NCI-H187 treated with DMSO at 0.1 percent for 48 hours (cell line): ENCODE measurements at places on chromosomes 2 and 18.

- no peak for DNase-seq
These were observed 730 bp downstream of the ODC1 start for GRCh38 chr2:10447300-10447894.

- no peak for DNase-seq
These were observed 208.3 kb downstream of the EIPR1 start for GRCh38 chr2:3169106-3169870.

DNA sequence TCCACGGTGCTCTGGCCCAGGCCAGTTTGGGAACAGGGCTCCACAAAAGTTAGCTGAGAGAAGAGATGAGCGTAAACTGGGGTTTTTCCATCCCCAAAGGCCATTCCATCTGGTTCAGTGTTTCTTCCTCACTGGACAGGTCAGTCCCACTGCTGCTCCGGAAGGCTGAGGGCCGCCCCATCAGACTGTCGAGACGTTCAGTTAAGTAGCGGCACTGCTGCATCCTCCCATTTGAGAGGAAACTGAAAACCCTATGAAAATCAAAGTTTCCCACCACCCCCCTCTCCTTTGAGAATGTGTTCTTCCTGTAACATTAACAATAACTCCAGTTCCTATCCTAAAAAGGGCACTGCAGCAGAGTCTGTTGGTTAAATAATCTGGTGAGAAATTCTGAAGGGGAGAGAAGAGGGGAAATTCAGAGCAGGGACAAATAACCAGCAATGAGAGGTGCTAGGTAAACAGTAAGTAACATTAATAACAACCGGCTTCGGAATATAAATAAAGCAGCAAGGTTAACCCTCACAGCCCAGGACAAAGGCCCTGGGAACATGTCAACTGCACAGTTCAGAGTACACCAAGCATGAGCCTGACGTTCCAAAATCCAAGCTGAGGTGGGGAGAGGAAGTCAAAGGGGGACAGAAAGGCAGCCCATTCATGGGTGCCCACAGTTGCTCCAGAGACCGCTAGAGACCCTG is 55.4 kb downstream of the UXS1 start:
- no peak for DNase-seq

DNA sequence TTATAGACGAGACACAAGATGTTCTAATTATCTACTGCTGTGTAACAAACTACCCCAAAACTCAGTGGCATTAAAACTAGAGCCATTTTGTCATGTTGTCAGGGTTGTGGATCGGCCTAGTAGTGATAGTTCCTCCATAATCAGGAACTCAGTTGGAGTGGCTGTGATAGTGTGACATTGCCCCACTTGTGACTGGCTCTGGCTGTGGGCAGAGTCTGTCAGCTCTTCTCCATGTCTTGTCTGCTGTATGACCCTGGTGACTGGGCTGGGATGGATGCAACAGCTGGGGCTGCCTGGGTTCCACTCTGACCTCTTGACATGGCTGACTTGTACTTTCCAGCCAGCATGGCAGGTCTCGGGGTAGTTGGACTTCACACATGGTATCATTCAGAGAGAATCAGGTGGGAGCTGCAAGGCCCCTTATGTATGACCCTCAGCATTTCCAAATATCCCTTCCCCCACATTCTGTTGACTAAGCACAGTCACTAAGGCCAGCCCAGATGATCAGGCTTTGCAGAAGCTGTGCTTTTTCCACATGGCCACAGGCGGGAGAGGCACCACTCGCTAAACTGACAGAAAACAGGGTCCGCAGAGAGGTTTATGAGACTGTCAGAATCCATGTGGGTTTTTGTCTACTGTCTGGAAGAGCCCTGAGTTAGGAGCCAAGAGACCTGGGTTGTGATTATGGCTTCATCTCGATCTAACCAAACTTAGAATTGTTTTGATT is 50.3 kb downstream of the SETBP1 start:
- no peak for DNase-seq

GRCh38 chr2:54528311-54528955 is 72.3 kb downstream of the SPTBN1 start:
- no peak for DNase-seq

DNA sequence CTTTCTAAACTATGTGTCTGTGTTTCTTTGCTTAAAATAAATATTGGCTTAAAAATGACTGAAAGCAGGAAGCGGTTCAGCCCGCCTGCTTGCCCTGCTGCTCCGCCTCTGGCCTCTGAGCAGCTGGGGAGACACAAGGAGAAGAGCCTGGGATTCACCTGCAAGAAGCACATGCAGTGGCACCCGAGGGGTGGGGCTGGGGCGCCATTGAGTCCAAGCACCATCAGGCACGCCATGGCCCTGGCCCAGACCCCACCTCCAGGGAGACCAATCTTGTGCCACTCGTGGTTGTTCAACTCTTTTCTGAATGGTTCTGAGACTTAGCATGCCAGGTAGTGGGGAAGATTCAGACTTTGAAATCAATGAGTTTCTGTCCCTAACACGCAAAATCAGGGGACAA is 495.5 kb upstream of the MYT1L start:
- DNase-seq, result no peak
